ENCODE measurements at places on chromosomes 12 and 14. TPM values are rescaled to one million over a fixed set of nuclear protein-coding genes. Genes with fewer than 3 reads are reported as not detected.

Gene ANO2
- 29.7 TPM for total RNA-seq

Gene TIMM9
- total RNA-seq = 17.7 TPM

Gene SPIC
- total RNA-seq = not detected

Gene SERPINA3
- total RNA-seq = not detected

Gene PRIMA1
- not detected for total RNA-seq

Gene SLC10A1
- total RNA-seq = not detected

Gene FITM1
- 0.63 TPM for total RNA-seq
